ENCODE measurements at places on chromosomes 4 and X.

DNA sequence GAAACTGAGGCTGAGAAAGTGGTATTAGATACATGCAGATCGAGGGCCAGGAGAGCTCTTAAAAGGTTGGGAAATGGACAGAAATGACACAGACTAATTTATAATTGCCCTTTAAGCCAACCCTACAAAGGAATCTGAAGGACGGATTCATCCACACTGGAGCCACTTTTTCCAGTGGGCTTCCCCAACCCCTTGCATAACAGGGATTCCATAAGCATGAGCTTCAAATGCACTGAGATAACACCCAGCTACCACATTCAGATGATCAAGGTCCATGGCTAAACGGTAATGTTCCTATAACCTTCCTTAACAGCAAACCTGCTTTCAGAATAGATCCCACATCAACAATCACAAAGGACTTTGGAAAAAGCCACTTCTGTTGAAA, 34.2 kb downstream of the PLAC1 start:
- DNase-seq = no peak

- no peak for DNase-seq
Measured at GRCh38 chrX:1534301-1535168, 2.5 kb downstream of the P2RY8 start.

DNA sequence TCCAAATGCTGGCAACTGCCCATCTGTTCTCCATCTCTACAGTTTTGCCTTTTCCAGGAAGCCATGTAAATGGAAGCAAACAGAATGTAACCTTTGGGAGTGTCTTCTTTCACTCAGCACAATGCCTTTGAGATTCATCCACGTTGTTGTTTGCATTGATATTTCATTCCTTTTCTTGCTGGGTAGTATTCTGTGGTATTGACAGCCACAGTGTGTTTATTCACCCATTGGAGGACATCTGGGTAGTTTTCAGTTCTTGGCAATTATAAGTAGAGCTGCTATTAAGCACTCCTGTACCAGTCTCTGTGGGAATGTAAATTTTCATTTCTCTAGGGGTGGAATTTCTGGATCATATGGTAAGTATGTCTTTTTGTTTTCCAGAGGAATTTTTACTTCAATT, 194.3 kb upstream of the RPS6KA3 start:
- DNase-seq = no peak

DNA sequence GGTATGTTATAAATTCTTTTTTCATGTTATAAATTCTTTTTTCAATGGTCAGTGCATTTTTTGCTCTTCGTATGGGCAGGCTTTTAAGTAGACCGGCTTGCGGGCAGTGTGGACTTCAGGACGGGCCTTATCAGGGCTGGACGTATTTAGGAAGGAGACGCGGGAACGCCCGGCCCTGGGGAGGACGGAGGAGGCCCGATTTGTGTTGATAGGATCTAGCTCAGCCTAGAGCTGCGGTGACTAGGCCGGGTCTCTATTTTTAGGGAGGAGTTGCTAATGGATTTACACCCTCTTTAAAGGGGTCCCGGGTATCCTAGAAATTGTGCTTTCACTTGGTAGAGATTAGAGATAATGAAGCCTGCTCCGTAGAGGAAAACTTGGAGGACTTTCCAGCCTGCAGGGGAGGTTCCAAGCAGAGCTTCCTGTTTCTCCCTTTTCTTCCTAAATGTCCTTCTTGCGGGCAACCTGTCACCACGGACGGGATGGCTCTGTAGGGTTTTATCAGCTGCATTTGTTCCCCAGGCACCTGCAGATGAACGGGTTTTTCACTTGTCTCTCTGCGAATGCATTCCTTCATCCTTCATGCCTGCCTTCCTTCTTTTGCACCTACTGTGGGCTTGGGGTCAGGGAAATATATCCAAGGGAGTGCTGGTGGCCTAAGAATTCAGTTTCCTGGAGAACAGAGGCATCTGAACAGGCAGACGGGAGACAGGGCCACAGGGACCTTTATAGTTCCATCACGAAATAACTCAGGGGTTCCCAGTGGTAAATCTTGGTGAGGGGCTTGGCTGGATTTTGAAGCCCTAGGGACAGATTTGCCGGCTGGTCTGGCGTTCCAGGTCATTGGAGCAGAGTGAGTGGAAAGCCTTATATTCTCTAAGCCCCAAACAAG, 1.4 kb downstream of the CD99 start:
- DNase-seq = no peak

DNA sequence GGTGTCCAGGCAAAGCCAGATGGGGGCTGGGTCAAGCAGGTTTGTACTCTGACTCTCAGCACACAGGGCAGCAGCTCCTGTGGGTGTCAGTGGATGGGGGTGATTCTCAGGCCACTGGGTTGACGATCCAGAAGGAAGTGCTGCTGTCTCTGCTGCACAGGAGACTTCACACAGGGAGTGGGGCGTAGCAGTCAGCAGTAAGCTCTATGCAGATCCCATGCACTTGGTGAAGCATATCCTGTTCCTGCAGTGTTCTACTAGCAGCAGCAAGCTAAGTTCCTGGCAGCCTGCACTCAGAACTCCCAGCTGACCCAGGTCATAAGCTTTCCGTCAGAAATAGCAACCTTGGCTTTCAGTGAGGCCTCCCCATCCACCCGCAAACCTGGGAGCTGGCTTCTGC, 117.6 kb upstream of the NDST3 start:
- no peak for DNase-seq

DNA sequence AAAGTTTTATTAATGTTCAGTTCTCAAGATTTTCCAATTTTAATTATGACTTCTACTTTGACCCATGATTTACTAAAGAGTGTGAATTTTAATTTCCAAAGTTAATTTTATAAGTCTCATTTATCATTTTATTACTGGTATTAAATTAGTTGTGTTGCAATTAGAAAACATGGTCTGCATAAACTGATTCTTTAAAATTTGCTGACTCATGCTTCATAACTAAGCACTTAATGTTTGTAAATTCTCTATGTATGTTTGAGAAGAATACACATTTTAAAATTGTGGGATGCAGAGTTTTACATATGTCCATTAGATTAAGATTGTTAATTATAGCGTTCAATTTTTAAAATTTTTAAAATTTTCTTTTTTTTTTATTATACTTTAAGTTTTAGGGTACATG, 20.2 kb upstream of the UCHL1 start:
- no peak for DNase-seq

DNA sequence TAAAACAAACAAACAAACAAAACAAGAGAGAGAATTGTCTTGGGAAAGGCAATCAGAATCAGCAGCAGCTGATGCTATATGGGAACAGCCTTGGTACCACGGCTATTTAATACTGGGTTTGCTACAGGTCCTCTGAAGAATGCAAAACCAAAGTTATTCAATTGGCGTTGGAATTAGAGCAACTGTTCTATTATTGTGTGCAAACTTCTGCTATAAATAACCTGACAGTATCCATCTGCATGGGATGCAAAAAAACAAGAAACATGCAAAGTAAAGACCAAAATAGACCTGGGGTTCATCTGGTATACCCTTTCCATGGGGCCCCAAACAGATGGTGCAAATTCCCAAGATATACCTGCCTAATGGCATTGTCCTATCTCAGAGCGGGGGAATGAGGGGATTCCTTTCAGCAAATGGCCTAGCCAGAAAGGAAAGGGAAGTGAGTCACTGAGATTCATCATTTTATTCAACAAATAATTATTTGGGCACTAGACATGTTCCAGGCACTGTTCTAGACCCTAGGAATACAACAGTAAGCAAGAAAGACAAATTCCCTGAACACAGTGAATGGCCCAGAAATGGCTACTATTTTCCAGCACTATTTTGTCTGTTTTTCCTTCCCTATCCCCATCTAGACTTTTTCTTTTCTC, 268.9 kb downstream of the FBXW7 start:
- no peak for DNase-seq

DNA sequence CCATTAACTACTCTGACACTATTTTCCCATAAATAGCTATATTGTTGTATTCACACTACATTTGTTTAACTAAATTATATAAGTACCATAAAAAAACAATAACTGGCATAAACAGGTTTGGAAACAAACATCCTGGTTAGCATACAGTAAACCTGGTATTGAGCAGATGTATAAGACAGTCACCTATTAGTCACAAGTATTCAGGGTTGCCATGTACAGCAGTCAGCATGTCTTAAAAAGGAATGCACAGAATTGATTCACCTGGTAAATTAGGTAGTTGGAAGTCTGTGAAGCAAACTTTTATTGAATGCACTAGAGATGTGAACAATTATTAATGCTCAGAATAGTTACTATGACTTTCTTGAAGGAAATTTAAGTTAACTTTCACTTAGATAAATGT, 137.9 kb downstream of the FAM13A start:
- DNase-seq = no peak

GRCh38 chr4:149555799-149556198, 259.8 kb downstream of the IQCM start:
- DNase-seq = no peak

- DNase-seq = no peak
Measured at GRCh38 chrX:99301990-99302389, 1108.1 kb downstream of the PCDH19 start.

DNA sequence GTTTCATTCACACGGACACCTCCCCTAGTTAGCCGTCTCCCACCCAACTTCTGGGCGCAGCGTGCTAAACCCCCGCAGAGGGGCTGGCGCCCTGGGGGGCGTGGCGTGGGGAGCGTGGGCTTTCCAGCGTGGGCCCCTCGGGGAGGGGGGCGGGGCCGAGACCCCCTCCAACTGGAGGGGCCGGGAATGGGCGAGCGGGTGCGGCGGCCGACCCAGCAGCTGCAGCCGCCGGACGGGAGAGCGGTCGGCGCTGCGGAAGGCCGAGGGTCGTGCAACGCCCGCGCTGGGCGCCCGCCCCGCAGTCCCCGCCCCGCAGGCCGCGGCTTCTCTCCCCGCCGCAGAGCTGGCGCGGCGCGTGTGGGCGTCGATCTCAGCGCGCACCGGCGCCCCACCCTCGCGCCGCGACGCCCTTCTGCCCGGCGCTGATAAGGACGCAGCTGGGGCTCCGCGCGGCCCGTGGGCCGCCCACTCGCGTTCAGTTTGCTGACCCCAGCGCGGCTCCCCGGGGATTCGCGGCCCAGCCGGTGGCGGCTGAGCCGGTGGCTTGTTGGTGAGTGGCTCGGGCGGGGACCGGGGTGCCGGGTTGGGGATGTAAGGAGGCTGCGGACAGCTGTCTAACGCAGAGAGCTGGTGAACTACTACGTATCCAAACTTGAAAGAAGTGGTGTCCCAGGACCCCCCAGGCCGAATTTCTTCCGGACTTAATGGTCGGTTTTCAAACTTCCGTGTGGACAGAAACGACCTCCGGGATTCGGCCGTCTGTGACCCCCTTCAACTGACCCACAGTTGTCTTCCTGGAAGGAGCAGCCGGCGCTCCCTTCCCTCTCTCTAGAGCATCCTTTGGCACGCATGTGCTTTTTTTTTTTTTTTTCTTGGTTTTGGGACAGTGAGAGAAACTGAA, 1.5 kb downstream of the FHDC1 start:
- DNase-seq = peak; percentile 35

- no peak for DNase-seq
Measured at GRCh38 chr4:98148856-98149255, 5.6 kb upstream of the STPG2 start.

DNA sequence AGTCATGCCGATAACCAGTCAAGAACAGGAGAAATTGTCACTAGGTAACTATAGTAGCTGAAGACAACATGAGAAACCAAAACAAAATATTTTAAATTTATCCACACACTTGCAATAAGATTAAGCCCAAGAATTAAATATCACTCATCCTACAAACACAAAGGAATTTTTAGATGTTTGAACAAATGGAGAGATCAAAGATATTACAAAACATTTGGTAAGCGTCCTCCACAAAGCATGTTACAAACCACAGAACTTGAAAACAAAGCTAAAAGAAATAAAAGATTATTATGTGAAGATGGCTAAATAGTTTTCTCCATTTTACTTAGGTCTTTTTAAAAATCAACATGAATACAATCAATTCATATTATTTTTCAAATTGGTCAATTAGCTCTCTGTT, 631.9 kb upstream of the INTU start:
- no peak for DNase-seq

DNA sequence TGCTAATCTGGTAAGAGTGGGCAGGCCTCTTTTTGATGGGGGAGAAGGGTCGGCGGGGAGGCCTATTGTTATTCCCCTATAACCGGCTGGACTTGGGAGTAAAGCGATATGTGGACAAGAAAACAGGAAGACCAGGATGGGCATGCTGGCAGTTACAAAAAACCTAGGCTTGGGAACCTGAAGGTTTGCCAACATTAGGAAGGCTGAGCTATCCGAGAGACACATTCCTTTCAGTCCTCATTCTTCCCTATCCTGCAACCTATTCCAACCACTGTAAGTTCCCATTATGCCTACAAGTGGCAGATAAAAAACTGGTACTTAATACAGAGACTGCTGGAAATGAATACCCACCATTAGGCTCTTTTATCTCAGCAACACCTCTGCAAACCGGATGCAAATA, 32.4 kb upstream of the CT47C1 start:
- DNase-seq = no peak

DNA sequence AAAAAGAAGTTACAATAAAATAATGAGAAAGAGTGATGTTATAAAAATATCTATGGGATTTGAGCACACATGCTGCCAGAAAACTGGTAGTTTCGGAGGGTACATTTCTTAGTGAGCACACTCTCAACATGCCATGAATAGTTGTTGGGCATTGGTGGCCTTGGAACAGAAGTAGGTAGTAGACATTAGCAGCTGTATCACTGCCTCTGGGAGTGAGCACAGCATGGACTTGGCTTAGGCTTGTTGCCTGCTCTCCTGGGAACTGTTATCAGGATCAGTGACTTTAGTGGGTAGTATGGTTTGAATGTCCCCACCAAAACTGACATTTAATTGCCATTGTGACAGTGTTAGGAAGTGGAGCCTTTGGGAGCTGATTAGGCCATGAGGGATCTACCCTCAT, 13.3 kb upstream of the PDLIM3 start:
- DNase-seq = no peak

DNA sequence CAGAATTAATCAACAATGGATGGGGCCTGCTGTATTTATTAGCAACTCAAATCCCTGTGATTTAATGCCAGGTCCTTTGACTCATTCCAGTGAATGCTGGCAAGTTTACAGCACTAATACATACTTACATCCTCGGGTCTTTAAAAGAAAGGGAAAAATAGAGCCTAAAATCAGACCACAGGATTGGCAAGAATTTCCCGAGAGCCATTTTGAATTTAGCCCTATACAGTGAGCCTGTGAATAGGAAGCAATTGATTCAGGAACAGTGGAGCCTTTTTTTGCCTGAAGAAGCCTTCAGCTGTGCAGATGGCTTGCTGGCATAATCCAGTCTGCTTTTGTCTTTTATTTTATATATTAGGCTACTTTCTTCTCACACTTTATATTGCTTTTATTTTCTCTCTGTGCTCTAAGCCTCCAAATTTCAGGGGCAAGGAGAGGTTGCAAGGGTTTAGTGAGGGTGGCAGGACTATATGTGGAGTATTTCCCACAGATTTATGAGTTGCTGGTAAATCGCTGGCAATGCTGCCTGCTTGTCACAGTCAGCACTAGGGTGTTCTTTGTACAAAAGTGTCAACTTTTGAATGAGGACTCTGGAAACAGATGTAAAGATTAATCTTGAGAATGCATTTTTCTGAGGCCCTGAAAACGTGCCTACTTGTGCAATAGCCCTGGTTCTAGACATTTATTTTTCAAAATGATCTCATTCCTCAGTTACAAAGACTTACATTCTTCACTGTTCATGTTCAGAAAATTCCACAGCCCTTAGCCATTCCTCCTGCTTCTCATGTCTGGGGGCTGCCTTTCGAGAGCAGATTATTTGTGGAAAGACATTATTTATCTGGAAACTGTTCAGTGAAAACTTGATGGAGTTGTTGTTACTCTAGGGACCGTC, 303.5 kb downstream of the SPRY1 start:
- no peak for DNase-seq

GRCh38 chrX:103666202-103667107, 20.0 kb downstream of the MORF4L2 start:
- no peak for DNase-seq

GRCh38 chr4:39548425-39549067, 21.3 kb upstream of the UGDH start:
- no peak for DNase-seq

Measured in GM19239 (cell line).